ENCODE measurements at places on chromosomes 2 and 18.
A peak's percentile ranks its signal among the peaks of the same experiment; 100 is the strongest.

- no peak for DNase-seq
Measured at GRCh38 chr18:73458186-73458964, 590.6 kb upstream of the NETO1 start.

GRCh38 chr2:27211943-27212625 is at the start of the genes ATRAID and SLC5A6:
TSS of gene ATRAID (plus strand) at chr2:27212041. CDS start at chr2:27212369, 328 bp downstream.
TSS of gene SLC5A6 (minus strand) at chr2:27212268. CDS start at chr2:27207650, 4,618 bp downstream.
- peak; percentile 88 for DNase-seq

- DNase-seq = no peak
Measured at GRCh38 chr2:66714610-66715009, 279.7 kb downstream of the MEIS1 start.

- no peak for DNase-seq
Measured at GRCh38 chr2:78035804-78036203, 513.6 kb upstream of the LRRTM4 start.

DNA sequence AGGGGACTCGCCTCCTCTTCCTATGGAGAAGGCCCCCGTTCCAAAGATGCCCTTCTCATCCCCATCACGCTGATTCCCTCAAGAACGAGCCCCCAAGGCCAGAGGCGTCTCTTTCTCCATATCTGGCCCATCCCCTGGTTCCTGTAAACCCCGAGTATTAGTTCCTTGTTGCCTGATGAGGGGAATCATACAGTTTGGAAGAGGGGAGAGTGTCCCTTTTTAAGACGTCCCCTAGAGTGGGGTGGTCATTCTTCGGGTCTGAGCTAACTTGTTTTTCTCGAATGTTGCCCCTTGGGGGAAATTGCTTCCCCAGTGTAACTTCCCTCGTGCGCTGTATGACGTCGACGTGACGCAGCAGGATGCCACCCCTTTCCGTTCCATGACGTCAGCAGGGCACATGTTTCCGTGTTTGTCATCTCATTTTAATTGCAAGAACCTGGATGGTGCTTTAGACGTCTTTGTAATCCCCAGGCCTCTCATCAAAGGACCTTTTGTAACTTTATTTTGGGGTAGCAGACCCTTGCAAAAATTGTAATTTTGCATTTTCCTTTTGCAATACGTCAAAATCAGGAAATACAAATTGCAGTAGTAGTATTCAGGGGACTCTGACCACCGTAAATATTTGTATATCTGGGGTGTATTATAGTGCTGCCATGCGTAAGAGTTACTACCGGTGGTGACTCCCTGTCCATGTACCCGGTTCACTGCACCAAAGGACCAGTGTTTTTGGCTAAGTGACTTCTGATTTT is 569 bp downstream of the BABAM2 start:
- DNase-seq = peak; percentile 61

- DNase-seq = no peak
Measured at GRCh38 chr18:10015288-10015701, 101.5 kb downstream of the VAPA start.

DNA sequence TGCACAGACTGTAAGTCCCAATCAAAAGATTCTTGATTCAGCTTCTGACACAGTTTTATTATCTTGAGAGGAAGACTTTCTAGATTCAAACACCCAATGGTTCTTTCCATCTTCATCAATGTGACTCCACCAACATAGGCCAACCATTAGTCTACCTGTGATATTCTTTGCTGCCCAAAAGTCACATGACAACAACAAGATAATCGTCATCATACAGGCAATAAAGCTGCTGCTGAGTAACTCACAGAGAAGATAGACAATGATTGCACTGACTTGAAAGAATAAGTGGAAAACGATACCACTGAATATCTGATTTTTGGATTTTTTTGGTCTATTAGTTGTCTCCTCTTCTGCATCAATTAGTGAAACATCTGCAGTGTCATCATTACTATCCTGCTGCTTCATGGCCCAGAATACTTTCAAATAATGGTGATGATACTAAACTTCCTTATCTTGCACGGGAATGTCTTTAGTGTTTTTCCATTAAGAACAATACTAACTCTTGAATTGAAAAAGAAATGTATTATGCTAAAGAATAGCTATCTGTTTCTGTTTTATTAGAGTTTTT is 19.5 kb downstream of the M1AP start:
- DNase-seq = no peak

GRCh38 chr2:234722176-234722575 is 225.3 kb upstream of the ARL4C start:
- no peak for DNase-seq

- DNase-seq = no peak
Measured at GRCh38 chr2:148812306-148812705, 62.7 kb upstream of the KIF5C start.

DNA sequence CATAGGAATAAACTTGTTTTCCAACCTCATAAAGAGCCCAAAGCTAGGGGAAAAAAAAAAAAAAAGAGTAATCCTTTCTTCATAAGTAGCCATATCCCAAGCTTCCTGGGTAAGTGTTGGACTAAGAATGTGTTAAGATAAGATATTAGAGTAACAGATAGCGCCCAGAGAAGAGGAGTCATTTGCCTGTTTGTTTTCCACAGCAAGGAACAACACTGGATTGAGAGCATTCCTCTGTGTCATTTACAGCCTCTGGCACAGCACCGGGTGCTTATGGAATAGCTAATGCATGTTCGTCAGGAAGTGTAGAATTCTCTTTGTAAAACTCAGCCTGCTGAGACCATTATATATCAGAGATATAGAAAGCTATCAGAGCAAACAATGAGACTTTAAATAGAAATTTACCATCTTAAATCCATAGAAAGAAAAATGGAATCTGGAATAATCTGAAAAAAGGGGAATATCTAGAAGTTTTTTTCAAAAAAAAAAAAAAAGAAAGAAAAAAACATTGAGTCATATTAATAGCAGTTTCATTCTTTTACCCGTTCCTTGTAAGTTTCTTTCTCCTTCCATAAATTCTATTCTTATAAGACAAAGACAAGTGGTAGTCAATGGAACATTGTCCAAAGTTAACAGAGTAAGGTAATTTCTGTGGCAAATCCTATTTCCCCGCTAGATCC is 37.6 kb downstream of the LRP2 start:
- DNase-seq = no peak

GRCh38 chr2:113180131-113180946 is 6.6 kb downstream of the PSD4 start:
- no peak for DNase-seq

GRCh38 chr2:181178823-181179412 is 198.5 kb downstream of the UBE2E3 start:
- peak; percentile 20 for DNase-seq

Data from nephron progenitor cell (in vitro differentiated cells).